Body of pancreas (tissue), 4 donors: ENCODE measurements at places on chromosomes 6 and 20. TPM values are rescaled to one million over a fixed set of nuclear protein-coding genes. Genes with fewer than 3 reads are reported as not detected.

PPP1R14C gene
- 0.33 TPM for total RNA-seq

SLC44A4 gene
- total RNA-seq, result 19.2 TPM

- peaks cover 12% of the 10 kb centered on the region for H3K36me3 ChIP-seq
- no peaks in the 10 kb centered on the region for H3K27me3 ChIP-seq
- no peak overlapping the region for H3K4me3 ChIP-seq
- no peak overlapping the region for H3K27ac ChIP-seq
- no peak for DNase-seq
Observed at GRCh38 chr6:35080016-35080680, 61.0 kb downstream of the TCP11 start.

DNA sequence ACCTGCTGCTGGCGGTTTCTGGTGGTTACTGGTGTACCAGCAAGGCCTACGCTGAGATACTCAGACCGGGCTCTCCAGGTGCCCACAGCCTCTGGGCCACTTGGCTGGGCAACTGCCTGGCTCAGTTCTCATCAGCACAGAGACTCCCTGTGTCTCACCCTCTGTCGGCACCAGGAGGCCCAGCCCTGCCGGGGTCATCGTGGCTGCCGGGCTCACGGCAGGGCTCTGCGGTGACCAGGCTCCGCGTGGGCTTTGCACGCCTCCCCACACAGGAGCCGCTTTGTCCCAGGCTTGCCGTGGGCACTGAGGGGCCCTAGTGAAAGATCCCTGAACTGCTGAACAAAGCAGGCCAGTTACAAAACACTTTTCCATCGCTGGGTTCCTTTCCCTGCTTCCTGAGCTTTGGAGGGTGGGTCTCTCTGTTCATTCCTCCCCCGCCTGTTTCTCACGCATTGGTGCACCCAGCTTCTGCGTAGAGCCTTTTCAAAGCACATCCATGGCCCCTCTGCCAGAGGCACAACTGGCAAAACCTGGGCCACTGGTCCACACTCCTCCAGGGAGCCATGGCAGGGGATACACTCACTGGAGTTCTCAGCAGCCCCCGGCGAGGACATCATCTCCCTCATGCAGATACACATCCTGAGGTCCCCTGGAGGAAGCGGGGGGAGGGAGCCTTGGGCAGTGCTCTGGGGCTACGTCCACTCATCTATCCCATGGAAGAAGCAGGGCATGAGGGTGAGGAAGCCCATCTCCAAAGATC lies 117.0 kb downstream of the NFATC2 start:
- H3K27me3 ChIP-seq, result no peaks in the 10 kb centered on the region
- no peak overlapping the region for H3K4me3 ChIP-seq
- peaks cover 22% of the 10 kb centered on the region for H3K4me1 ChIP-seq
- H3K27ac ChIP-seq, result no peak overlapping the region

GRCh38 chr6:90003069-90003795 lies 109.0 kb downstream of the GJA10 start:
- no peak overlapping the region for H3K4me3 ChIP-seq
- H3K36me3 ChIP-seq, result no peaks in the 10 kb centered on the region
- DNase-seq, result no peak
- no peaks in the 10 kb centered on the region for H3K27me3 ChIP-seq
- H3K27ac ChIP-seq, result no peak overlapping the region

CBFA2T2 gene
- total RNA-seq, result 10.6 TPM

GRCh38 chr6:84353459-84354423 lies 126.3 kb upstream of the CEP162 start:
- H3K27me3 ChIP-seq, result no peaks in the 10 kb centered on the region
- no peak for DNase-seq

ZNF322 gene
- total RNA-seq, result 6.6 TPM

OXT gene
- not detected for total RNA-seq

DNA sequence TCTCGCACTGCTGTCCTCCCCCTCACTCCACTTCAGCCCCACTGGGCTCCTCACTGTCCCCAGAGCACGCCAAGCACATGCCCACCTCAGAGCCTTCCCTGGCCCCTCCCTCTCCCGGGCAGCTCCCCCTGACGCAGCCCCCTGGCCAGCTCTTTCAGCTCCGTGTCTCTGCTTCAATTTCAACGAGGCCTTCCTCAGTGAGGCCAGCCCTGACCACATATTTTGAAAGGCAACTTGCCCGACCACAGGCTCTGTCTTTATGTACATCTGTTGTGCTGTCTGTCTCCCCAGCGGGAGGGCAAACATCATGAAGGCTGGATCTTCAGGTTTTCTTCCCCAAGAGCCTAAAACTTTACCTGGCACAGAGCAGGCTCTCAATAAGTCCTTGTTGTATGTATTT lies 44.6 kb downstream of the JPH2 start:
- H3K27ac ChIP-seq, result no peak overlapping the region
- no peaks in the 10 kb centered on the region for H3K27me3 ChIP-seq
- no peak overlapping the region for H3K4me3 ChIP-seq
- DNase-seq, result no peak
- no peaks in the 10 kb centered on the region for H3K36me3 ChIP-seq

DNA sequence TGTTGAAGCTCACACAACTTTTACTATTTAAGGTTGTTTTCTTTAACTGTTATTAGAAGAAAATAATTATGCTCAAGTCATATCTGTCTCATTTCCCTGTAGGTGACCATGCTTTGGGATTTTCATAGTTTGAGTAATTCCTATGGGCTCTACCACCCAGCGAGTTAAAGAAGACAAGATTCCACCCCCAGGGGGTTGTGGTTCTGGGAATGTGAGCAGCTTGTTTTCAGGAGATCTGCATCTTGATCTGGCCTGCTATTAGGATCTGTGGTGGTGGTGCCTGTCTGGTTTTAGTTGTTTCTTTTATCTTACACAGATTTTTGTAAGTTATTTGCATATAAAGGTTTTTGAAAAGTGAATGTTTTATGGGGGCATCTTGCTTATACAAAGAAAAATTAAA lies 20.2 kb upstream of the REV3L start:
- H3K27ac ChIP-seq, result no peak overlapping the region
- H3K4me3 ChIP-seq, result no peak overlapping the region
- H3K4me1 ChIP-seq, result peaks cover 9% of the 10 kb centered on the region
- H3K27me3 ChIP-seq, result no peaks in the 10 kb centered on the region

OTOR gene
- total RNA-seq, result not detected

- no peaks in the 10 kb centered on the region for H3K27me3 ChIP-seq
- DNase-seq, result peak; percentile 38
- H3K4me3 ChIP-seq, result no peak overlapping the region
- H3K27ac ChIP-seq, result no peak overlapping the region
- H3K36me3 ChIP-seq, result no peaks in the 10 kb centered on the region
Observed at GRCh38 chr20:47296950-47297349, 59.5 kb downstream of the ZMYND8 start.

- H3K4me3 ChIP-seq, result no peak overlapping the region
- peaks cover 36% of the 10 kb centered on the region for H3K4me1 ChIP-seq
- H3K27me3 ChIP-seq, result no peaks in the 10 kb centered on the region
- no peaks in the 10 kb centered on the region for H3K36me3 ChIP-seq
Observed at GRCh38 chr6:19864285-19864684, 27.1 kb downstream of the ID4 start.

GRCh38 chr6:139699911-139700310 lies 325.5 kb upstream of the CITED2 start:
- peaks cover 11% of the 10 kb centered on the region for H3K4me1 ChIP-seq
- H3K4me3 ChIP-seq, result no peak overlapping the region

GRCh38 chr20:13200767-13201500 lies 20.1 kb upstream of the ISM1 start:
- H3K27me3 ChIP-seq, result no peaks in the 10 kb centered on the region
- no peaks in the 10 kb centered on the region for H3K36me3 ChIP-seq
- H3K4me1 ChIP-seq, result no peaks in the 10 kb centered on the region
- no peak for DNase-seq
- no peak overlapping the region for H3K4me3 ChIP-seq

GRCh38 chr6:95185874-95186273 lies 391.5 kb upstream of the MANEA start:
- no peak overlapping the region for H3K27ac ChIP-seq
- H3K27me3 ChIP-seq, result no peaks in the 10 kb centered on the region
- DNase-seq, result no peak
- H3K36me3 ChIP-seq, result no peaks in the 10 kb centered on the region
- H3K4me3 ChIP-seq, result no peak overlapping the region

DNA sequence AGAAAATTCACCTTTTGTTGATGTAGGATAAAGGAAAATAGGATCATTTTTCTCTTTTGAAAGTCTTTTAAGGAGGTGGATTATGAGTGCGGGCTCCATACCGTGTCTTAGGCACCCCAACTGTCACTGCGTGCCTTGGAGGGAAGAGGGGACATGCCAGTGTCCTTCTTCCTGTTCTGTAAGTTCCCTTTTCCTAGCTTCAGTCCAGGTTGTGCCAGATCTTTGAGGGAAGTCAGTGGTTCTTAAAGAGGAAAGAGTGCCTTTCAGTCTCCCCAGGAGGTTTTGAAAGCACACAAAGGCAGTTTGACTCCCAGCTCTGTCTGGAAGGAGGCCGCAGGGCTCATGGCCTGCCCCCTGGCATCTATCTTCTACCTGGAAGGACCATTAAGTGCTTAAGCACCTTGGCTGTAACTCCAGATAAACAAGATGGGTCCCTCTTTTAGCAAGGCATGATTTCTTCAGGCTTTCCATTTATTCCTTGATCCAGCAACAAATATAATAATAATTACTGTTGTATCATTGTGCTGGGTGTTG lies 13.0 kb downstream of the EFCAB8 start:
- H3K27me3 ChIP-seq, result no peaks in the 10 kb centered on the region
- H3K4me1 ChIP-seq, result no peaks in the 10 kb centered on the region
- H3K36me3 ChIP-seq, result no peaks in the 10 kb centered on the region

GRCh38 chr6:36752187-36752885 lies 54.7 kb downstream of the RAB44 start:
- DNase-seq, result no peak
- H3K27ac ChIP-seq, result no peak overlapping the region

DNA sequence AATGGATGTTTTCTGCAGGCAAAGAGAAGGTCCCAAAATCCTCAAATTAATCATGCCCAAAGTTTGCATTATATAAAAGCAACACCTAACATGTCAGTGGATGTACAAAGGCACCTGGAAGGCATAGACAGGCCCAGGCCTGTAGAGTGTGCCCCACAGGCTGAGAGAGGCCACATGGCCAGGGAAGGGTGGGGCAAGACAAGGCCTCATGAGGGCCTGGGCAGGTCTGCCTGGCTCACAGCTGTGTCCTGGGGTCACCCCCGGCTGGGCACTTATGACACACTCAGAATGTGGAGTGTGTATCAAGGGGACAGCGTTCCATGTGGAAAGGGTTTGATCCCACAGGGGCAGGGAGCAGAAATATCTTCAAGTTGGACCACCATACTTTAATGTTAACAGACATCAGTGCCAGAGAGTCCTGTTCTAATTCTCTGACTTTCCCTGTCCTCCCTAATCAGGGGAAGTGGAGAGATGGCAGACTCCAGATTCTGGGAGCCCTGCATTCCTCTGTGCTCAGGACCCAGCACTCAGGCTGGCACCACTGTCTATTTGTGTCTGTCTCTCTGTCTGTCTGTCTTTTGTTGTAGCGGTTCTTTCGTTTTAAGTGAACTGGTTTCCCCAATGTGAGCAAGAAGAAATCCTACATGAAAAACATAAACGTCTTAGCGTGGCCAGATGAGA lies 178.3 kb upstream of the FOXA2 start:
- no peaks in the 10 kb centered on the region for H3K4me1 ChIP-seq
- H3K27ac ChIP-seq, result no peak overlapping the region
- DNase-seq, result no peak
- H3K27me3 ChIP-seq, result no peaks in the 10 kb centered on the region
- H3K4me3 ChIP-seq, result no peak overlapping the region

GRCh38 chr6:121748376-121748775 lies 312.9 kb downstream of the GJA1 start:
- no peaks in the 10 kb centered on the region for H3K4me1 ChIP-seq
- H3K27ac ChIP-seq, result no peak overlapping the region
- no peaks in the 10 kb centered on the region for H3K36me3 ChIP-seq
- H3K27me3 ChIP-seq, result no peaks in the 10 kb centered on the region

- no peak overlapping the region for H3K4me3 ChIP-seq
- no peaks in the 10 kb centered on the region for H3K4me1 ChIP-seq
- no peaks in the 10 kb centered on the region for H3K27me3 ChIP-seq
- no peak for DNase-seq
- no peaks in the 10 kb centered on the region for H3K36me3 ChIP-seq
Observed at GRCh38 chr6:107216197-107216933, 101.0 kb upstream of the BEND3 start.

GRCh38 chr6:75381877-75382633 lies 97.5 kb upstream of the TMEM30A start:
- DNase-seq, result no peak
- no peaks in the 10 kb centered on the region for H3K36me3 ChIP-seq
- no peak overlapping the region for H3K27ac ChIP-seq
- H3K4me1 ChIP-seq, result no peaks in the 10 kb centered on the region
- H3K4me3 ChIP-seq, result no peak overlapping the region

BPIFB2 gene
- not detected for total RNA-seq

RUNX2 gene
- total RNA-seq, result 0.33 TPM
